ENCODE measurements at places on chromosomes 3 and 15. TPM values are rescaled to one million over a fixed set of nuclear protein-coding genes. Genes with fewer than 3 reads are reported as not detected.

ST3GAL6 gene
- polyA plus RNA-seq, result 22.8 TPM

ARGFX gene
- not detected for polyA plus RNA-seq

HTR3E gene
- polyA plus RNA-seq, result not detected

CKMT1B gene
- polyA plus RNA-seq, result 2.7 TPM

PDE8A gene
- 11.5 TPM for polyA plus RNA-seq
